Renal cortical epithelial cell (primary cell): ENCODE measurements at places on chromosomes 12 and 14. TPM values are rescaled to one million over a fixed set of nuclear protein-coding genes. Genes with fewer than 3 reads are reported as not detected.

The C12orf54 gene
- not detected in 2 replicates for total RNA-seq

The KRT6B gene
- total RNA-seq, result 0.05 and 2.1 TPM in 2 replicates

The MORN3 gene
- under 0.01 and 3.1 TPM in 2 replicates for total RNA-seq

The STON2 gene
- 9.9 and 91.9 TPM in 2 replicates for total RNA-seq

The HSPB8 gene
- total RNA-seq, result 62.0 and 125 TPM in 2 replicates

The RASSF3 gene
- total RNA-seq, result 16.0 and 29.7 TPM in 2 replicates

The HOXC6 gene
- total RNA-seq, result 0.35 and 6.0 TPM in 2 replicates

The SLC38A2 gene
- 208 and 259 TPM in 2 replicates for total RNA-seq

The EPS8 gene
- total RNA-seq, result 51.1 and 195 TPM in 2 replicates

The NTF3 gene
- total RNA-seq, result 3.3 and 3.6 TPM in 2 replicates

The CIPC gene
- 16.8 and 21.8 TPM in 2 replicates for total RNA-seq
